ENCODE measurements at places on chromosomes 5 and 9. TPM values are rescaled to one million over a fixed set of nuclear protein-coding genes. Genes with fewer than 3 reads are reported as not detected.

GRCh38 chr5:179211631-179212030 is 133.6 kb downstream of the ADAMTS2 start:
- no peak for DNase-seq

DNA sequence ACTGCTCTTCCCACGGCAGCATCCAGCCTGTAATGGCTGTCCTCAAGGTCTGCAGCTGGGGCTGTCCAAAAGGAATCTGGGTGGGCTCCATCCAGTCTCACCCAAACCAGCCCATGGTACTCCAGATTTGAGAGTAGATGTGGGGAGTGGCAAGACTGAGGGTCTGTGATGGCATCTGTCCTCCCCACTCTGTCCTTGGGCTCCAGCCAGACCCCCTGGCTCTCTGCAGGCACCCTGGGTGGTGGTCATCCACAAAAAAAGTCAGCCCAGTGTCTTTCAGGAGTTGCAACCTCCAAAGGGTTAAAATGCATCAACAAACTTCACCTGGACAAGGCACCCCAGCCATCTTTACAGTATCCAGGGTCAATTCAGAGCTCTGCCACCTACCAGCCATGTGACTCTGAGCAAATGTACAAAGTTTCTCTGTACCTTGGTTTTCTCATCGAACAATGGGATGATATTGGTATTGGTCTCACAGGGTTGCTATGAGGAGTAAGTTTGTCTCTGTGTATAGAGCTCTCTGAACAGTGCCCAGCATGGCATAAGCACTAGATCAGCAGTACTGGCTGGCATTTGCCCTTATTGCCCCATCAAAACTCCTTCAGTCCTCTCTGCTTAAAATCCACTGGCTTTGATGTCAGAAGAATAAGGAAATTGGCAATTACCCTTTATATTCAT is 7.3 kb upstream of the S1PR3 start:
- DNase-seq = no peak

Gene CDKN2A
- total RNA-seq = 15.9 TPM

Gene LMX1B
- total RNA-seq = not detected

Gene MARCHF3
- 1.1 TPM for total RNA-seq

Gene APBA1
- total RNA-seq = 1.6 TPM

DNA sequence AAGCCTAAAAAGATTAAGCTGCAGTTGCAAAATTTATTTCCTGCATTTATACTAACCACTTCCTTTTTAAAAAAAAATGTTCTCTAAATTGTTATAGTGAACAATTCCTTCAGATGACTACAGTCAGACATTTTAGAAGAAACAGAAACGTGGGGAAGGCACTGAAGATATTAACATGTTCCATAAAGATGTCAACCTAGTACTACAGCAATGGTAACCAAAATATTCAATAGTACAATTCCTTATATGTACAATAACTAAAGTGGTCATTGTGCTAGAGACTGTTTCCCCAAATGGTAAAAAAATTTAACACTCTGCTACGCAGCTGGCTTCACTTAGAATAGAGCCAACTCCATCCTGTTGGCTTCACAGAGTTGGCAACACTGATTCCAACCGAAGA is 97.7 kb downstream of the FNBP1 start:
- DNase-seq = no peak

DNA sequence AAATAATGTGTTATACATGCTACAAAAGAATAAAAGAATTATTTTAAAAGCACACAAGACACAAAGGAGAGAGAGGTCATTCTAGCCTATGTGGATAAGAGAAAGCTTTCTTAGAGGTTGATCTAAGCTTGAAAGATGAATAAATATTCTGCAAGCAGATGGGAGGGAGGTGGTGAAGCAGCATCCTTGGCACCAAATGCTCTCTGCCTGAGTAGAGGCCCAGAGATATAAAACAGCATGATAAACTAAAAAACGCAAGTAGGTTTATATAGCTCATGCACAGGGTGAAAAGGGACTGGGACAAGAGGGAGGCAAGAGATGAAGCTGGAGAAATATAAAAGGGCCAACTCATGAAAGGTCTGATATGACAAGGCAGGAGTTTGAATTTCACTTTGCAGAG is 283.2 kb upstream of the POU5F2 start:
- DNase-seq = no peak

Gene TRPM3
- not detected for total RNA-seq

Gene CXXC5
- 0.99 TPM for total RNA-seq

Gene PALM2AKAP2
- 0.19 TPM for total RNA-seq

DNA sequence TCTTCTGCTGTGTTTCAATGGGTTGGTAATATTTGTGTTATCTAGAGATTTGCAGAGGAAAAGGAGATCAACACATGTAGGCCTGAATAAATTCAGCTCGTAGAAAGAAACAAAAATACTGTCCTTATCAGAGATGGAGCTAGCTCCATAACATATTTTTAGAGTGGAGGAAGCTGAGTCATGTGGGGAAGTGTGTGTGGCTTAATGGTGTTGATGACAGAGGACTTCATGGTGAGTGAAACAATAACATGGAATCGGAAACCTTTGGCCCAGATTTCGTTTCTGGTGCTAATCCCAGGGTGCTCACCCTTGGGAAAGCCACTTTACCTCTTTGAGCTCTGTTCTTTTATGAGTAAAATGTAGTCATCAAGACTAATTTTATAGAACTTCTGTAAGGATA is 825.0 kb downstream of the TLR4 start:
- no peak for DNase-seq

GRCh38 chr5:143409926-143410325 is 6.4 kb upstream of the NR3C1 start:
- DNase-seq = no peak

- no peak for DNase-seq
Measured at GRCh38 chr5:11477786-11478185, 426.5 kb downstream of the CTNND2 start.

Gene EPB41L4B
- total RNA-seq = not detected

DNA sequence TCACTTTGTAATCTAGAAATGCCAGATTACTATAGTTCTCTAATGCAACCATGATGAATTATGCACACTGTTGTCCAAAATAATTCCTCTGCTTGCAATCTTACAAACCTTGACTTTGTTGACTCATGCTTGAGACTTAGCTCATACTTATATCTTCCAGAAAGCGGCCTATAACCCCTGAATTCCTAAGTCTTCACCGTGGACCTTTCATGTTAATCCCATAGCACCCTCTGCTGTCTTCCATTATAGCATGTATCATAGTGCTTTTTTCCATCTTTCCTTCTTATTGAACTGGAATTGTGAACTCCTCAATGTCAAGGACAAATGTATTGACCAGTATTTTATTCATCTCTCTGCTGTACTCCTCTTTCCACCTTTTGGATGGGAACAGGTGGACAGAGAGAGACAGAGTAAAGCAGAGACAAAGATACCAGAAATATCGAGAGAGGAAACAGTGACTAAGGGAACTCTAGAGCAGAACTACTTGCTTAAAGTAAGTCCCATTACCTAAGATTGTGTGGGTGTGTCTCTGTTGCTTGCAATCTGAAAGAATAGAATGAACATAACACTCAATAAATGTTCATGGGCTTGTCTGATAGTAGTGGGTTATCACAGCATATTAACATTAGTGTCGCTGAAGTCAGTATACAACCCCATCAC is 110.0 kb downstream of the LURAP1L start:
- DNase-seq = no peak

DNA sequence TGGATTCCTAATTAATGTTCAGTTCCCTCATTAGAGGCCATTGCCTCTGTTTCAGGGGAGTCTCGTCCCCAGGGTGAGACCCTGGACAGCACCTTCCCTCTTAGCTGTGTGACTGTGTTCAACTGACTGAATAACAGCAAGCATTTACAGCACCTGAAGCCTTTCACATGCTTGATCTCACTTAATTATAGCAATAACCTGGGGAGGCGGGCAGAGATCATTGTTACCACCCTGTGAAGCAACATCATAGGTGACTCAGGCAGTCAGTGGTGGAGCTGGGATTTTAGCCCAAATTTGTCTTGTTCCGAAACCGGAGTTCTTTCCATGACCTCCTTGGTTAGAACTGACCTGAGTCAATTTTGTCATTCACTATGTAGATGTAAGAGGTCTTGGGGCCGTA is 105.2 kb upstream of the RAD23B start:
- no peak for DNase-seq

Gene SPATA6L
- total RNA-seq = 0.42 TPM

Gene SUSD3
- 85.8 TPM for total RNA-seq

DNA sequence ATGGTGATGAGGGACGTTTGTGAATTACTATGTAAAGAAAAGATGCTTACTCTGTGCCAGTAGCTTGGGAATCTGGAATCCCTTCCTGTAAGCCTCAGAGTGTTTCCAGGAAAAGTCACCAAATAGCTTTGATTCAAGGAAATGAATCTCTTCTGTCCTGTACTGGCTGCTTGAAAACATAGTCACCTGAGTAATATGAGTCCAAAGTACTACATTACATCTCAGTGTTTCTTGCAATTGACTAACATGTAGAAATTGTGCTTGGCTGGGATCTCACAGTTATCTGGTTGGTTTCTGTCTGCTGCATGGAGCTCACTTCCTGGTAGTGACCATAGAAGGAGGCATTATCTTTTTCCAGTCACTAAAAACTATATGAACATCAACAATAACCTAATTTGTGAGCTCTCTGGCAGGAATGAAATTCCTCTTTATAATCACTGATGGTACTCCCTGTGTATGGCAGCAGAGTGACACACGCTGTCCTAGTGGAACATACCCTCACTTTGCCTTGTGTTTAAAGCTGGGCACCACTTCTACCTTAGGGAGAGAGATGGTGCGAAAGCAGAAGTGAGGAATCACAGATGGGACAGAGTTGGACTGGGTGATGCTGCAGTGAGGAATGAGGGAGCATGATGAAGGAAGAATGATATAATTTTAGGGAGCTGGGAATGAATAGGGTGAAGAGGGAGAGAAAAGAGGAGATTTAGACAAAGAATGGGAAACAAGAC is 568.5 kb downstream of the RAB3C start:
- DNase-seq = no peak

- DNase-seq = no peak
Measured at GRCh38 chr5:95375591-95375990, 15.6 kb upstream of the FAM81B start.

- DNase-seq = no peak
Measured at GRCh38 chr9:121906074-121906870, 186.8 kb downstream of the TTLL11 start.

Gene LCN15
- total RNA-seq = not detected

DNA sequence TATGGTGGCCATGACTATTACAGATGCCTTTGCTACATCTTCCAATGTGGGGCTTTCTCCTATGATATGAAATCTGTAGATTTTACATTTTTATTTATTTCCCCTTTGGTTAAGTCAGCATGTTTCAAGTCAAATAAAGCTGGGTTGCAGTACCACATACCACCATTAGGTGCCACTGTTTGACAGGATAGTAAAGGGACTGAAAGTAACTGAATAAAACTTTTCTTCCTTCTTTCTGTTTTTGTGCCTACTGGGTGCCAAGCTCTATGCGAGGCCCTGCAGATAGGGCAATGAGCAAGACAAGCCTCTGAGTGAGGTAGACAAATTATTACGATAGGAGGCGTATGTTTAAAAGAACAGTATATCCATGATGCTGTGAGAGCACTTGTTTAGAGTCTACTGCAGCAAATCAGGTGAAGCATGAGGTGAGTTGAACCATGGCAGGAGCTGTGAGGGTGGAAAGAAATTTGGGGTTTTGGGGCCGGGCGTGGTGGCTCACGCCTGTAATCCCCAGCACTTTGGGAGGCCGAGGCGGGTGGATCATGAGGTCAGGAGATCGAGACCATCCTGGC is 64.8 kb downstream of the GDNF start:
- DNase-seq = peak; percentile 32

Gene SLIT3
- total RNA-seq = 0.15 TPM

DNA sequence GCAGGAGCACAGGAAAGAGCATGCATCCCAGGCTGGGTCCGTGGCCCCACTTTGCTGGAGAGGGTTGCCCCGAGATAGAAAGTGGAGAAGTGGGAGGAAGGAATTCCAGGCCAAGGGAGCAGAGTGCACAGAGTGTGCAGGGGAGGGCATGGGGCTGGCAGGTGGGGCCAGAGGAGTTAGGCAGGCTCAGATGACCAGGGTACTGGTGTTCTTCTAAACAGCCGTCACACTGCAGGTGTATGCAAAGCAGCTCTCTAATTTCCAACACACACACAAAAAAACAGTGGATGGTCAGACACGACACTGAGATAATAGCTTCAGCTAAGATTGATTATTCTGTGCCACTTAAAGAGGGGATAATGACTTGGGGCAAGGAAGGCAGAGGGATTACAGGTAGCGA is 212.2 kb downstream of the MTRR start:
- DNase-seq = no peak

Gene MAMDC4
- total RNA-seq = 14.4 TPM

Gene KCNMB1
- total RNA-seq = not detected

GRCh38 chr5:33379757-33380156 is 61.0 kb upstream of the TARS1 start:
- no peak for DNase-seq

Gene INSL4
- not detected for total RNA-seq

GRCh38 chr9:114060070-114060469 is 18.0 kb downstream of the AMBP start:
- no peak for DNase-seq

DNA sequence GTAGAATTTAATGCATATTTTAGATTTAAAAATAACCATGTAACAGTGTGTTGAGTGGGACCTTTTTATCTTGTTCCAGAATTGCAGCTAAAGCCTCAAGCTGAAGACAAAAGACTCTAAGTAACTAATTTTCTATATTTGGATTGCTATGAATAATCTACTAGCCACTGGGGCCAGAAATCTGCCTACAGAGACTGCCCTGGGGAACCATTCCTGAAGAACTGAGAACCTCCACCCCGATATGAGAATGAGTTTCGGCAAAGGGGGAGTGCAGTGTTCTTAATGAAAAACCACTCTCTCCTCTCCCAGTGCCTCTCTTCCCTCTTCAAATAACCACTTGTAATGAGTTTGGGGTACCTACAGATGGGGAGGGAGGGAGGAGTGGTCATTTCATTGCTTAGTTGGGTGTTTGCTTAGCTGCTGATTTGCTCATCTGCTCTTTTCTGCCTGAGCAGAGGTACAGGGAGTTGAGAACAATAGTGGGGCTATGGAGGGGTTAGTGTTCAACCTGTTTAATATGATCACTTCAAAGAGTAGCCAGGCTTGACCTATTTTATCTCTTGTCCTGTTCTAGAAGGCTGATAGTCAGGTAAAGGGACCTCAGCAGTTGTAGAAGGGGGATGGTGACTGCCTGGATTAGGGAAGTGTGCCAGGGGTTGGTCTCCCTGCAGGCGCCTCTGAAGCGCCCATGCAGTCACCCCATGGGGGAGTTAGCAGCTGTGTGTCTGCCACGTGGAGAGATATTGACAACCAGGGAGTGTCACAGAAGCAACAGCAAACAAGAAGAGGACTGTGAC is 47.7 kb downstream of the ATG10 start:
- DNase-seq = no peak
